ENCODE measurements at places on chromosomes 5 and 9. TPM values are rescaled to one million over a fixed set of nuclear protein-coding genes. Genes with fewer than 3 reads are reported as not detected.

The IL13 gene
- not detected for total RNA-seq

The IFT74 gene
- 22.6 TPM for total RNA-seq

The PCDHB16 gene
- not detected for total RNA-seq

The PCDHA11 gene
- total RNA-seq: not detected

The FOXD4L6 gene
- total RNA-seq: not detected

GRCh38 chr5:102223542-102224477, 72.3 kb downstream of the SLCO4C1 start:
- no peaks in the 10 kb centered on the region for H3K27me3 ChIP-seq
- H3K4me3 ChIP-seq: no peak overlapping the region
- H3K27ac ChIP-seq: no peak overlapping the region
- no peaks in the 10 kb centered on the region for H3K4me1 ChIP-seq

- no peaks in the 10 kb centered on the region for H3K36me3 ChIP-seq
- no peak for DNase-seq
- no peaks in the 10 kb centered on the region for H3K4me1 ChIP-seq
- no peaks in the 10 kb centered on the region for H3K27me3 ChIP-seq
- H3K27ac ChIP-seq: no peak overlapping the region
Observed at GRCh38 chr5:90897618-90898017, 339.0 kb downstream of the ADGRV1 start.

DNA sequence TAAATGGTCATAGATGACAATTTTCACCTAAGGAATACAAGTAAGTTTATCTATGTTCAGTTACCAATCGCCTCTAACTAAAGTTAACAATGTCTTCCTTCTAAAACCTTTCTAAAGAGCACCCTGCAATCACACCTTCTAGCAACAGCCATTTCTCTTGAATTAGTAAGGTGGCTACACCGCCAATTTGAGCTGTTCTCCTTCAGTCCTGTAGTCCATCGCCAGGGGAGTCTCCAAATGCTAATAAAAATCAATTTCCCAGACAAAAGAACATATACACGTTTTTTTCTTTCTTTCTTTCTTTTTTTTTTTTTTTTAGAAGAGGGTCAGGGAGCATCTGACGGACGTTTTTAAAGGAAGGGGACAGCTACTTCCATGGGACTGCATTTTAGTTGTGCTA, 729 bp upstream of the RORB start:
- DNase-seq: peak; percentile 3
- H3K4me3 ChIP-seq: peak overlapping the region; percentile 99
- H3K36me3 ChIP-seq: no peaks in the 10 kb centered on the region
- no peak overlapping the region for H3K27ac ChIP-seq
- peaks cover 36% of the 10 kb centered on the region for H3K4me1 ChIP-seq

DNA sequence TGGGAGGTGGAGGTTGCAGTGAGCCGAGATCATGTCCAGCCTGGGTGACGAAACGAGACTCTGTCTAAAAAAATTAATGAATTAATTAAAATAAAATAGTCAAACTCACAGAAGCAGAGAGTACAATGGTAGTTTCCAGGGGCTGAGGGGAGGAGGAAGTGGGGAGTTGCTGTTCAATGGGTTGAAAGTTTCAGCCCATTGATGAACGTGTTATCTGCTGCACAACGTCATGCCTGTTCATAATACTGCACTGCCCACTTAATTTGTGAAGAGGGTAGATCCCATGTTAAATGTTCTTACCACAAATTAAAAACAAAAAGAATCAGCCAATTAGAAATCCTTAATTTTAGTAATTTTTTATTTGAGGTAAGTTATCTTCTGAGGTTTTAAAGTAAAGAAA, 16.4 kb upstream of the RUFY1 start:
- peak; percentile 67 for DNase-seq
- H3K4me3 ChIP-seq: no peak overlapping the region
- peak overlapping the region; percentile 67 for H3K27ac ChIP-seq
- no peaks in the 10 kb centered on the region for H3K36me3 ChIP-seq
- no peaks in the 10 kb centered on the region for H3K27me3 ChIP-seq
- peaks cover 24% of the 10 kb centered on the region for H3K4me1 ChIP-seq

- H3K27me3 ChIP-seq: no peaks in the 10 kb centered on the region
- no peaks in the 10 kb centered on the region for H3K36me3 ChIP-seq
- H3K27ac ChIP-seq: no peak overlapping the region
- no peak for DNase-seq
- H3K4me1 ChIP-seq: no peaks in the 10 kb centered on the region
Observed at GRCh38 chr9:6564360-6564759, 81.2 kb downstream of the GLDC start.

DNA sequence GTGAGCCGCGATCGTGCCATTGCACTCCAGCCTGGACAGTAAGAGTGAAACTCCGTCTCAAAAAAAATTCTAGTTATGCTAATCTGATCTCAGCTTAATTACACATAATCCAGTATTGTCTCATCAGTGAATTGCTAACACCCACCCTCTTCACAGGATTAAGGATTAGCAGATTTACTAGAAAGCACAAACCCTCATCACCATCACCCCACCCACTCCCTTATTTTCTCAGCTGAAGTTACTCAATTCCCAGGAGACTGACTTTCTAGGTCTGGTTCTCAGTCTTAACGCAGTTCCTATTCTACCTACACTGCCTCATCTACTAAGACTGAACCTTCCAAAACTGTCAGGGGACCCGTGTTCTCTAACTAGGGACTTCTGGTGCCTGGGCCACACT, 9.0 kb downstream of the TOR1B start:
- no peak overlapping the region for H3K27ac ChIP-seq
- no peaks in the 10 kb centered on the region for H3K27me3 ChIP-seq
- DNase-seq: no peak
- no peaks in the 10 kb centered on the region for H3K4me1 ChIP-seq
